Stimulated activated naive CD8-positive, alpha-beta T cell treated with anti-CD3 and anti-CD28 coated beads, Interleukin-15, amount 100 ng/mL, for 72 hours (primary cell): ENCODE measurements at places on chromosomes 2 and 18.

GRCh38 chr2:102942107-102942506 is 180.3 kb downstream of the TMEM182 start:
- no peak for DNase-seq

GRCh38 chr2:70214953-70215549 is 24.2 kb upstream of the C2orf42 start:
- DNase-seq, result no peak

GRCh38 chr2:191299866-191300265 is 54.7 kb downstream of the MYO1B start:
- DNase-seq, result no peak

- DNase-seq, result no peak
These were observed 66.5 kb downstream of the CLHC1 start for GRCh38 chr2:55165626-55166025.

GRCh38 chr2:212975333-212975732 is 176.1 kb downstream of the IKZF2 start:
- DNase-seq, result no peak

- no peak for DNase-seq
These were observed 107.2 kb upstream of the SMAD2 start for GRCh38 chr18:48037481-48038271.

- DNase-seq, result no peak
These were observed 482.6 kb downstream of the PIK3C3 start for GRCh38 chr18:42437646-42438045.

DNA sequence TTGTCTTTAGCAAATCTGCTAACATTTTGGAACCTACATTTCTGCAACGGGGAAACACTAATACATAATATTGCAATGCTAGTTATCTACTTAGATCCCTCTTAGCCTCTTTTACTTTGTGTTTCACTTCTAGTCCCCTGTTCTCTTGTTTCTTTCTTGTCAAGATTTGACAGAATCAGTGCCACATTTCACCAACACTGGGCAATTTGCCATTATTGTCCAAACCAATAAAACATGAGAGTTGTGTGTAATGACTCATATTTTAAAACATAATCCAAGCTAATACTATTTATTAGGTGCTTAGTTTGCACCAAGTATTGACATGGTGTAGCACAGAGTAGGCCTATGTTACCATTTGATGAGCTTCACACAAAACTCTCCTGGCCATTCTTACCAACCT is 33.7 kb upstream of the ACVR1C start:
- DNase-seq, result no peak

GRCh38 chr2:13015532-13016320 is 299.0 kb downstream of the TRIB2 start:
- DNase-seq, result no peak
